ENCODE measurements at places on chromosomes 4 and X. TPM values are rescaled to one million over a fixed set of nuclear protein-coding genes. Genes with fewer than 3 reads are reported as not detected.

NAP1L2 gene
- total RNA-seq = 0.54 TPM

GYPA gene
- total RNA-seq = not detected

GRCh38 chr4:41060352-41061334 is 153.7 kb downstream of the APBB2 start:
- H3K4me3 ChIP-seq = no peak overlapping the region
- H3K4me1 ChIP-seq = no peaks in the 10 kb centered on the region
- no peak for DNase-seq
- H3K27me3 ChIP-seq = no peaks in the 10 kb centered on the region
- no peaks in the 10 kb centered on the region for H3K36me3 ChIP-seq

GRCh38 chr4:38782452-38783108 is at the start of gene TLR10:
TSS of gene TLR10 (minus strand) at chr4:38782990. CDS start at chr4:38775590, 7,400 bp downstream.
- H3K4me3 ChIP-seq = no peak within 1 kb of the TSS
- DNase-seq = no peak
- H3K36me3 ChIP-seq = no peaks in the 10 kb centered on the region
- no peaks in the 10 kb centered on the region for H3K4me1 ChIP-seq
- no peaks in the 10 kb centered on the region for H3K27me3 ChIP-seq

GRCh38 chrX:93868289-93868965 is 194.4 kb downstream of the FAM133A start:
- no peak for DNase-seq
- H3K4me1 ChIP-seq = no peaks in the 10 kb centered on the region
- H3K27me3 ChIP-seq = no peaks in the 10 kb centered on the region
- H3K36me3 ChIP-seq = no peaks in the 10 kb centered on the region

COL25A1 gene
- not detected for total RNA-seq

TKTL1 gene
- not detected for total RNA-seq

TBC1D9 gene
- total RNA-seq = 21.6 TPM

DNA sequence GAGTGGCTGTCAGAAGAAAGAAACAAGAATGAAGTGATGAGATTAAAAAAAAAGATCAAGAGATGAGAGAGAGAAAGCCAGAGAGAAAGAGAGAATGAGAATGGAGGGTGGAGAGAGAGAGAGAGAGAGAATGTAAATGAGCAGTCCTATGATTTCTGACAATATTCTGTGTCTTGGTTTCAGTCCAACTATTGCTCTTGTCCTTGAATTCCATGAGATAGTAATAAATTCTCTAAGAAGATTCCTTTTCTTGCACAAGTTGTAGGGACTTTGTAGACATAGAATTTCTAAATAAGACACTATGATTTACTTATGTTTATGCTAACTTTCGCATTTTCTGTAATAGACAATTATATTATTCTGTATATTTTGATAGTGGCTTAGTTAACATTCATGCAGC is 149.6 kb upstream of the CTSO start:
- no peak overlapping the region for H3K27ac ChIP-seq
- no peak for DNase-seq
- H3K4me3 ChIP-seq = no peak overlapping the region

GRCh38 chrX:35625714-35626113 is 172.4 kb upstream of the MAGEB16 start:
- no peak overlapping the region for H3K4me3 ChIP-seq
- no peaks in the 10 kb centered on the region for H3K27me3 ChIP-seq
- H3K36me3 ChIP-seq = no peaks in the 10 kb centered on the region
- no peak for DNase-seq
- no peak overlapping the region for H3K27ac ChIP-seq

DNA sequence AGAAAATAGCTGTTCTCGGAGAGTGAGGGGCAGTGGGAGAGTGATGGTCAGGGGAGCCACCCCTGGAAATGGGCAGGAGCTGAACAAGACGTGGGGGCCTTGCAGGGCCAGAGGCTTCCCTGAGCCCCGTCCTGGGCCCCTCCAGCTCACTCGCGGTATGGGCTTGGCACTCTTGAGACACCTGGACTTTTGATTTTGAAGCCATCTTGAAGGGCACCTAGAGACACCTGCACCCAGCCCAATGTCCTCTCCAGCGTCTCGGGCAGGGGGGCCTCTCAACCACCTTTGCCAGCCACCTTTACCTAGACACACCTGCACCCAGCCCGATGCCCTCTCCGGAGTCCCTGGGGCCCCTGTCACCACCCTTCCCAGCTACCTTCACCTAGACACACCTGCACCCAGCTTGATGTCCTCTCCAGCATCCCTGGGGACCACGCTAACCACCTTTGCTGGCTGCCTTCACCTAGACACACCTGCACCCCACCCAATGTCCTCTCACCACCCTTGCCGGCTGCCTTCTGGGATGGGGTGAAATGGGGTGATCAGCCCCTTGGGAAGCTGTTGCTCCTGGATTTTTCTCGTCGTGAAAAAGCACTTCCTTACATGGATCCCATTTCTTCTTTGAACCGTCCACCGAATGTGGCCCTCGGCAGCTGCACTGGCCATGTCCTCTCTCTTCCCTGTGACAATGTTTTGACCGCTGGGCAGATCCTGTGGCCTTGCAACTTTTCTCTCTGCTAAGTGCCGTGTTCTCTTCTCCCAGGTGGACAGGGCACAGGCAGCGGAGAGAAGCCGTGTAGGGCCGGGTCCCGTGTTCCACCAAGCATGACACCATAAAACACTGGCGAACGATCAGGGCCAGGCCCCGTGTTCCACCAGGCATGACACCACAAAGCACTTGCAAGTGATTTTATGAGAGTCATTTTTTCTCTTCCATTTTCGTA is 47.5 kb downstream of the CPZ start:
- H3K4me3 ChIP-seq = no peak overlapping the region
- H3K27me3 ChIP-seq = no peaks in the 10 kb centered on the region
- DNase-seq = no peak
- H3K4me1 ChIP-seq = no peaks in the 10 kb centered on the region

DNA sequence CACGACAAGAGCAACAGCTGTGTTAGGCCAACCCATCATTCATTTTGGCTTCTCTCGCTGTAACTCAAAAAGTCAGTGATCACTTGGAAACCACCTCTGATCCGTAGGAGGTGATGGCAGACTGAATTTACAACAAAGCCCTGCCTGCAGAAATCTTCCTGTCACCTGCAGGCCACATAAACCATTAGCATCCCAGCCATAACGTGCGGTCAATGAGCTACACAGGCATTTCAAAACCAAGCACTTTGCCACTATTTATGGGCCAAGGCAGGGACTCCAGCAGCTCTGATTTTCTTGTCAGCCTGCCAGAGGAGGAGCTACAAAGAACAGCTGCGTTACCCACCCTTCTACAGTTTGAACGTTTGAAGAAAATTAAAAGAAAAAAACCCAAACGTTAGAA is 228.1 kb upstream of the PPARGC1A start:
- DNase-seq = no peak
- H3K36me3 ChIP-seq = no peaks in the 10 kb centered on the region
- no peak overlapping the region for H3K27ac ChIP-seq
- H3K4me3 ChIP-seq = no peak overlapping the region
- no peaks in the 10 kb centered on the region for H3K27me3 ChIP-seq
- no peaks in the 10 kb centered on the region for H3K4me1 ChIP-seq
